Stomach (tissue), 19 donors: ENCODE measurements at places on chromosomes 13 and 19. TPM values are rescaled to one million over a fixed set of nuclear protein-coding genes. Genes with fewer than 3 reads are reported as not detected.

Gene ACTN4
- 319 TPM for total RNA-seq

Gene ZNF534
- total RNA-seq: not detected

Gene ALG11
- total RNA-seq: 2.9 TPM

Gene SLC25A42
- total RNA-seq: 5.1 TPM

Gene FNDC3A
- 17.7 TPM for total RNA-seq

Gene SPACA4
- not detected for total RNA-seq

Gene ZNF83
- total RNA-seq: 11.0 TPM

DNA sequence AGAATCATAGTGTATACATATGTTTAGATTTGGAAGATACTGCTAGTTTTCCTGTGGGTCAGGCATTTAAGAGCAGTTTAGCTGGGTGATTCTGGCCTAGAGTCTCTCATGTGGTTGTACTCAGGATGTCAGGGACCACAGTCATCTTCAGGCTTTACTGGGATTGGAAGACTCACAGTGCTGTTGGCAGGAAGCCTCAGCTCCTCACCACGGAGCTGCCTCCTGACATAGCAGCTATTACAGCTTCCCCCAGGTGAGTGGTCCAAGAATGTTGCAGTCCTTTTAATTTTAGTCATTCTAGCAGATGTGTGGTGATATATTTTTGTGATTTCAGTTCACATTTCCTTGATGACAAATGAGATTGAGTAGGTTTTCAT, 16.9 kb upstream of the GPR18 start:
- H3K27me3 ChIP-seq: no peaks in the 10 kb centered on the region
- no peaks in the 10 kb centered on the region for H3K4me1 ChIP-seq
- no peak overlapping the region for H3K4me3 ChIP-seq
- no peak for DNase-seq

DNA sequence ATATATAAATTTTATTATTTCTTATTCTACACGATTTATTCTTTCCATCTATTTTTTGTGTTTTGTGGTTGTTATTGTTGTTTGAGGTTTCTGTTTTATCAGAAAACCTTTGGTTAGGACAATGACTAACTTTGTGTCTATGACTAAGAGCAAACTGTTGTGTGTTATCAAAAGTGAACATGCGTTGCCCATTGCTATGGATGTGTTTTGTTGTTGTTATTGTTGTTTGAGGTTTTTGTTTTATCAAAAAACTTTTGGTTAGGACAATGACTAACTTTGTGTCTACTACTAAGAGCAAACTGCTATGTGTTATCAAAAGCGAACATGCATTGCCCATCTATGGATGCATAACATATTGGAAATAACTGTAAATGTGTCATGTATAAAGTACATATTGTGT, 692.3 kb downstream of the SLITRK1 start:
- H3K27ac ChIP-seq: no peak overlapping the region
- H3K27me3 ChIP-seq: no peaks in the 10 kb centered on the region
- no peaks in the 10 kb centered on the region for H3K4me1 ChIP-seq
- H3K4me3 ChIP-seq: no peak overlapping the region

- H3K27ac ChIP-seq: no peak overlapping the region
- H3K4me3 ChIP-seq: no peak overlapping the region
Measured at GRCh38 chr13:72823724-72824123, 41.8 kb downstream of the PIBF1 start.

- DNase-seq: no peak
- H3K36me3 ChIP-seq: no peaks in the 10 kb centered on the region
- no peak overlapping the region for H3K4me3 ChIP-seq
- no peaks in the 10 kb centered on the region for H3K27me3 ChIP-seq
- H3K4me1 ChIP-seq: peaks cover 32% of the 10 kb centered on the region
- H3K27ac ChIP-seq: no peak overlapping the region
Measured at GRCh38 chr13:29543230-29544215, 52.0 kb downstream of the SLC7A1 start.

DNA sequence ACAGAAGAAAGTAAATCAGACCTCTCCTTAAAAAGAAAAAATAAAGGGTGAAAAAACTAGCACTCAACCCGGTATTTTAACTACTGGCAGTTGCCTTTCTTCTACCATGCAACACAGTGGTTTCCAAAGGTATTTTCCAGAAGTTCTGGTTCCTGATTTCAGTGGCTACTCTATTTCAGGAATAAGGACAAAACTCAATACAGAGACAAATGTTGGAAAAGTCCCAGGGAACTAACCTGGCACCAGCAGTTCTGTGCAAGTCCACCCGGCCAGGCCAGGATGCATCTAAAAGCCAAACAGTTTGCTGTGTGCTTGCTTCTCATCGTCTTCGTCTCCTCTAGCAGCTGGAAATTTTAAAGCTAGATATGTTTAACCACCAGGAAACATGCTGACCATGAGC, 52.5 kb downstream of the FOXO1 start:
- no peak overlapping the region for H3K4me3 ChIP-seq
- H3K27me3 ChIP-seq: no peaks in the 10 kb centered on the region
- no peaks in the 10 kb centered on the region for H3K36me3 ChIP-seq
- H3K4me1 ChIP-seq: peaks cover 73% of the 10 kb centered on the region
- H3K27ac ChIP-seq: no peak overlapping the region

DNA sequence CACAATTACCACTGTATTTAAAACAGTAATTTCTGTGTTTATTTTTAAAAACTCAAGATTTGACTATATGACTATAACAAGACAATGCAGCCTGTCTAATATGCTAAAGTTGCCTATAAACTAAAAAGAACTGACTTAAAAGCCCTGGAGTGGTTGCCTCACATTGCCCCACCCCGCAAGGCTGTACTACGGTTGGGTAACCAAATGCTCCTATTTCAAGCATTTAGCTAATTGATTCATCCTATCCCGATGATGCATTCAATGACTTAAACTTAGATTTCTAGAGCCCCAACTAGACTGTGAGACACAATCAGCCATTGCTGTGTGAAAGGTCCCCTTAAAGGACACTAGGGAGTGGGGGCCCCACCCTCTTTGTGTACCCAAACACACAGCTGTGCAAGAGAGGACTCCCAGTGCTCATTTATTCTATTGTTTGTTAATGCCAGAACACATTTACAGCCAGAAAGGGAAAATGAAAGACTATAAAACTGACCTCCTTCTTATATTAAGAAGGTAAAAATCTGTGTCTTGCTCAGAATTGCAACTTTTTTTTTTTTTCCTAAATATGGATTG, 66.9 kb downstream of the MIPEP start:
- H3K27me3 ChIP-seq: no peaks in the 10 kb centered on the region
- DNase-seq: no peak
- peaks cover 13% of the 10 kb centered on the region for H3K36me3 ChIP-seq
- no peaks in the 10 kb centered on the region for H3K4me1 ChIP-seq
- H3K4me3 ChIP-seq: no peak overlapping the region

DNA sequence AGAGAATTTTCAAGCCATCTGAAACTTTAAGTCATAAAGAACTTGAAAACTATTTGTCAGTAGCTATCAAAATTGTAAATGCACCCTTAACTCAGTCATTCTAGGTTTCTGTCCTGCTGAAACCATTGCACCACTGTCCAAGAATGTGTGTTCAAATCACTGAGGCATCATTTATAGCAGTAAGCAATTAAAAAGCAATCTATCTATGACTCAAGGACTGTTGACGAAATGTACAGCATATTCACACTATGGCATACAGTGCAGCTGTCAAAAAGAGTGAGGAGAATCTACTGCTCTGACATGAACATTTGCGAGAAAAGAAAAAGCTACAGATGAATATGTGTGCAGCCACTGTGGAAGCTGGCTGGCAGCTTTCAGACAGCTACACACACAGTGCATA, 71.2 kb downstream of the ING1 start:
- no peak for DNase-seq
- H3K4me1 ChIP-seq: no peaks in the 10 kb centered on the region
- no peaks in the 10 kb centered on the region for H3K36me3 ChIP-seq
- H3K4me3 ChIP-seq: no peak overlapping the region
- H3K27me3 ChIP-seq: no peaks in the 10 kb centered on the region

DNA sequence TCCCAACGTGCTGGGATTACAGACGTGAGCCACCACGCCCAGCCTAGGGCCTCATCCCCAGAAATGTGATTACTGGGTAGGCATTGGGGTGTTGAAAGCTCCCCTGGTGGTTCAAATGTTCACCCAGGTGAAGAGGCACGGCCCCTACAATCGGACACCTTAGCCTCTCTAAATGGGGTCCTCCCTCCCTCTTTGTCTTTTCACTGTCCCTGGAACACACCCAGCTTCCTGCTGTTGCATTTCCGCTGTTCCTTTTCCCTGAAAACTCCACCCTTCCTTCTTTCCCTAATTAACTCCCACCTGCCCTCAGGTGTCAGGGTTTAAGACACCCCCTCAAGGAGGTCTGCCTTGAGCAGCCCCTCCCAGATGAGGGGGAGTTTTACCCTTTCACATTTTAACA, 3.6 kb upstream of the PRODH2 start:
- H3K4me1 ChIP-seq: no peaks in the 10 kb centered on the region
- no peak overlapping the region for H3K27ac ChIP-seq
- no peak for DNase-seq
- no peak overlapping the region for H3K4me3 ChIP-seq

GRCh38 chr13:45224176-45224575, 23.3 kb upstream of the KCTD4 start:
- H3K36me3 ChIP-seq: no peaks in the 10 kb centered on the region
- H3K4me3 ChIP-seq: no peak overlapping the region
- DNase-seq: no peak
- H3K4me1 ChIP-seq: no peaks in the 10 kb centered on the region
- H3K27me3 ChIP-seq: no peaks in the 10 kb centered on the region

GRCh38 chr19:12953799-12954611, 3.0 kb downstream of the GADD45GIP1 start:
- H3K27me3 ChIP-seq: no peaks in the 10 kb centered on the region
- peaks cover 42% of the 10 kb centered on the region for H3K36me3 ChIP-seq
- peaks cover 51% of the 10 kb centered on the region for H3K4me1 ChIP-seq
- H3K27ac ChIP-seq: peak overlapping the region; percentile 57
- H3K4me3 ChIP-seq: no peak overlapping the region

DNA sequence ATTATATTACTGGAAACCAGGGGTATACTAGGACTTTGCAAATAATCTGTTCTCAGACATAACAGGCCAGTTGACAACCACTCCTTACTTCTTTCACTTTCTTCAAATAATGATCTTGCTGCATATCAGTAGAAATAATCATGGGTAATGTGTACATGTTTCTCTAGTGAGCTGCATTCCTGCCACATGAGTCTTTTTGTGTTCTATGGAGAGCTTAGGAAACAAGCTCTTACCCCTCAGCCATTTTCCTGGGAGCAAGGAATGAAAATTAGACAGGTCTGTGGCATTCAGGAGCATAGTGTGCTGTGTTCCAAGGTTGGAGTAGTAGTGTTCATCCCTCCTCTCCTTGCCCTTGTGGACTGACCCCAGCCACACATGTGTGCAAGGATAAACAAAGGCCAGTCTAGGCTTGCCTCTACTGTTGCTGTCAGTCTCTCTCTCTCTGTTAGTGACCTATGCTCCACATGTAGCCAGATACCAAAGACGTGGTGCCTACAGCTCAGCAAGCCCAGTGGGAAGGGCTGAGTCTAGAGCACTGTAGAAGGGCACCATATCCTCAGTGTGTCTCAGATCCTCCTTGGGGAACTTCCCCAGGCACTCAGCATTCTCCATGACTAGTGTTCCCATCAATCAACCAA, 11.5 kb upstream of the OXGR1 start:
- H3K4me3 ChIP-seq: no peak overlapping the region
- DNase-seq: no peak
- no peak overlapping the region for H3K27ac ChIP-seq
- no peaks in the 10 kb centered on the region for H3K27me3 ChIP-seq
- no peaks in the 10 kb centered on the region for H3K4me1 ChIP-seq

GRCh38 chr13:40680659-40681323, 14.3 kb upstream of the FOXO1 start:
- DNase-seq: no peak
- no peaks in the 10 kb centered on the region for H3K36me3 ChIP-seq
- no peak overlapping the region for H3K4me3 ChIP-seq
- H3K27ac ChIP-seq: no peak overlapping the region
- no peaks in the 10 kb centered on the region for H3K27me3 ChIP-seq
